Uterus (tissue), 4 donors: ENCODE measurements at places on chromosomes 1 and 21. TPM values are rescaled to one million over a fixed set of nuclear protein-coding genes. Genes with fewer than 3 reads are reported as not detected.

GRCh38 chr1:163201906-163202305 lies 810 bp downstream of the RGS5 start:
- no peak for DNase-seq

- DNase-seq: no peak
Observed at GRCh38 chr1:3625151-3625907, 514 bp downstream of the TPRG1L start.

The CFHR3 gene
- 0.61 TPM for total RNA-seq

The GBP2 gene
- total RNA-seq: 39.5 TPM

DNA sequence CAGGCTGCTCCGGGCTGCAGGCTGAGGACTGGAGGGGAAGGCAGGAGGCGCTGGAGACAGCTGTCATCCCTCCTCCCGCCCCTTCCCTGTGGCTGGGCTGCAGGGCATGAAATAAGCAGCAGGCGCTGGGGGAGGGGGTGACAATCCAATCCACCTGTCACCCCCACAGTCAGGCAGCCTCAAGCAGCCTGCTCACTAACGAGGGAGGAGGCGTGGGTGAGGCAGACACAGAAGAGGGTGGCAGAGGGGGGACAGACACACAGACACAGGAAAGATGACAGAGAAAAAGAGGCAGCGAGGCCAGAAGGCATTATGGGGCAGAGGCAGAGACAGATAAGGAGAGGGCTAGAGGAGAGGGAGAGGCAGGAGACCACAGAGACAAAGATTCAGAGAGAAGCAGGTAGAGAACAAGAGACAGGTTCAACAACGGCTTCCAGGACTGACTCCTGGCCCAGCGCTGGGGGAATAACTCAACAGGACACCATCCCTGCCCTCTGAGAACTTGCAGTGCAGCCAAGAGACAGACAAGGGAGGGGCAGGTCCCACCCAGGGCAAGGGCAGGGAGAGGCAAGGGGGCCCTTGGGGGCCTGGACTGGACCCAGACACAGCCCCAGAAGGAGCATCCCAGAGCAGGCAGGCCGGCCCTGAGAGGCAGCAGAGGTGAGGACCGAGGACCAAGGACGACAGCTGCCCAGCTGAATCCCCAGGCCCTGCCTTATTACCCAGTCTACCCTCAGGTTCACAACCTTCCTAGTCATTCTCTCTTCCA lies 11.2 kb downstream of the MEF2D start:
- DNase-seq: no peak

DNA sequence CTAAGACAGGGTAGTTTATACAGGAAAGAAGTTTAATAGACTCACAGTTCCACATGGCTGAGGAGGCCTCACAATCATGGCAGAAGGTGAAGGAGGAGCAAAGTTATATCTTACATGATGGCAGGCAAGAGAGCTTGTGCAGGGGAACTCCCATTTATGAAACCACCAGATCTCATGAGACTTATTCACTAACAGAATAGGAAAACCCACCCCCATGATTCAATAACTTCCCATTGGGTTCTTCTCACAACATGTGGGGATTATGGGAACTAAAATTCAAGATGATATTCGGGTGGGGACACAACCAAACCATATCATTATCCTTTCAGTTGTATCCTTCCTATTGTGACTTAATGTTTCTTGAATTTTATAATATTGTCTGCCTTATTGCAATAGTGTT lies 13.4 kb upstream of the DDAH1 start:
- DNase-seq: no peak

The PIK3CD gene
- 4.6 TPM for total RNA-seq

- no peak for DNase-seq
Observed at GRCh38 chr21:25331286-25331685, 276.0 kb downstream of the MRPL39 start.

GRCh38 chr1:70745199-70745598 lies 302.4 kb downstream of the PTGER3 start:
- no peak for DNase-seq

GRCh38 chr1:20530306-20530705 lies 22.1 kb upstream of the FAM43B start:
- DNase-seq: no peak

GRCh38 chr1:110494522-110495406 lies 24.2 kb downstream of the KCNA10 start:
- no peak for DNase-seq
